NCI-H774 (cell line): ENCODE measurements at places on chromosomes 11 and 22.
A peak's percentile ranks its signal among the peaks of the same experiment; 100 is the strongest.

DNA sequence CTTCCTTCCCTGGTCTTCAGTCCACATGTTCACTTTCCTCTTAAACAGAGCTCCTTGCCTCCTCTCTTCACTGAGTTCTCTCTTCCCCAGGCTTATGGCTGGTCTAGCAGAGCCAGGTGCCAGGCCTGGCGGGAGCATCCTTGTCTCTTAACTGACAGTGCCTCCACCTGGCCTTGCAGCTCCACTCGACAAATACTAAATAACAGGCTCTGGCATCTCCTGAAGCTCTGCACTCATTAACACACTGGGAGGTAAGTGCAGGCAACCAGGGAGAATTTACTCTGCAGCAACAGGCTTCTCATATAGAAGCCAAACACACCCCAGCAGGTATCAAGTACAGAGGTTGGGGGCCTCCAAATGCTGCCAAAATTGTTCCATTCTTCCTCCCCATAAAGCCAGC, 438.1 kb downstream of the SOX6 start:
- peak; percentile 63 for DNase-seq

GRCh38 chr22:26921726-26922125, 264.3 kb downstream of the MIAT start:
- no peak for DNase-seq

- DNase-seq = no peak
Observed at GRCh38 chr11:63505857-63506528, at the start of gene LGALS12. TSS of gene LGALS12 (plus strand) at chr11:63506084. CDS start at chr11:63506459, 375 bp downstream.

- DNase-seq = no peak
Observed at GRCh38 chr11:132115454-132115853, 745.0 kb downstream of the NTM start.

DNA sequence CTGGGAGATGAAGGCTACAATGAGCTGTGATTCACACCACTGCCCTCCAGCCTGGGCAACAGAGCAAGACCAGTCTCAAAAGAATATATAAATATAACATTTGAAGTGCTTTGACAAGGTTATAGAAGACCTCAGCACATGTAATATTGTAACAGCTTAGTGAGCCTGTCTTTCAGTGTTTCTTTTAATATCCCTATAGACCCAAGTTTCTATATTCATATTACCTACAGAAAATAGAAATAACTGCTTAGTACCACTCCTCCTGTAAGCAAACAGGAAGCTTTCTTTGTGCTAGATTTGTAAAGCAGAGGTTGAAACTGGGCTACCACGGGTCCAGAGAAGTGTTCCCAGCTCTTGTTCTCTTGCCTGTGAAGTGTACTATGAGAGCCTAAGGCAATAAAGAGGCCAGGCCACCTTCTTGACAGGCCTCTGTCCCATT, 68.2 kb downstream of the PPP2R1B start:
- DNase-seq = no peak

- DNase-seq = no peak
Observed at GRCh38 chr11:13713982-13714381, 45.5 kb downstream of the FAR1 start.

DNA sequence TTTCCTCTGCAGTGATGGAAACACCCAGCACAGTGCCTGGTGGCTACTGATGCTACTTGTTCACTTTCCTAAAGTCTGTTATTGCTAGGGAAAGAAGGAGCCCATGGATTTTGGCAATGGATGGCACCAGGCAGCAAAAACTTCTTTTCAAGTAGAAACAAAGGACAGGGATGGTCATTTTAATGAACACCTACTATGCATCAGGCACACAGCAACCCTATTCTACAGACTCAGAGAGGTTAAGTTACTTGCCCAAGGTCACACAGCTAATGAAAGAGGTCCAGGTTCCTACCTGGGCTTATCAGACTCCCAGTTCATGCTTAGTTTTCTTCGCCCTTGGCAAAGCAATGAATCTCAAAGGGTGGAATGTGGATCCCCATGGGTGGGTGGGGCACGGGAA, 36.9 kb upstream of the CD82 start:
- no peak for DNase-seq

DNA sequence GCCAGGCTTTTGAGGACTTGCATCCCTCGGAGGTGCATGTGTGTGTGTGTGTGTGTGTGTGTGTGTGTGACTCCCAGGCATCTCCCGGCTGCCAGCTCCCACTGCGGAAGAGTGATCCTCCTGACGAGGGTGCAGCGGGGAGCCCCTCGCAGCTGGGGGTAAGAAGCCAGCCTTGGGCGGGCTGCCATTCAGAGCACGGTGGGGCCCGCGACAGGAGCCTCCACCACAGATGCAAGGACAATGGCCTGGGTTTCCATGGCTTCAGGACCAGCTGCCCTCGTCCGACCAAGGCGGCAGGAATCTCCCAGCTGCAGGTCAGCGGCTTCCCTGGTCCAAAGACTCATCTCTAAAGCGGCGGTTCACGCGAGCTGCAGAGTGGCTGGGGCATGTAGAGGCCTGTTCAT, 908.5 kb downstream of the BRD1 start:
- DNase-seq = no peak

- no peak for DNase-seq
Observed at GRCh38 chr22:40862537-40862936, 624 bp upstream of the DNAJB7 start.

DNA sequence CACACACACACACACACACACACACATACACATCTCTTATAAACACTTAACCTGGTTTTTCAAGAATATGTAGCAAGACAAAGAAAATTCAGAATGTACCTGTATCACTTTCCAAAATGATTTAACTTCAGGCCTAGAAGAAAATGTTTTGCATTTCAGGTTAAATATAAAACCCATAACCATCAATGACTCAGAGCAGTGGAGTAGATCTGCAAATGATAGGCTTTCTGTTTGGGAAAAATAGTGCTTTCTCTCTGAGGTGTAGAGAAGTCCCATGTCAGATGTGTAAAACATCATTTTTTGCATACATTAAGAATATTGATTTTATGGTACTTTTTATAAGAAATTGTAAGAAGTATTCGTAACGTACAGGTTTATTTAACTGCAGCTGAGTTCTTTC, 116.9 kb downstream of the STK33 start:
- DNase-seq = no peak
